Activated CD4-positive, alpha-beta T cell treated with anti-CD3 and anti-CD28 coated beads, Interleukin-2, amount 50 U/mL, for 24 hours (primary cell): ENCODE measurements at places on chromosomes 7 and 10.

- DNase-seq, result no peak
Measured at GRCh38 chr7:100589341-100589947, 3.3 kb downstream of the FBXO24 start.

DNA sequence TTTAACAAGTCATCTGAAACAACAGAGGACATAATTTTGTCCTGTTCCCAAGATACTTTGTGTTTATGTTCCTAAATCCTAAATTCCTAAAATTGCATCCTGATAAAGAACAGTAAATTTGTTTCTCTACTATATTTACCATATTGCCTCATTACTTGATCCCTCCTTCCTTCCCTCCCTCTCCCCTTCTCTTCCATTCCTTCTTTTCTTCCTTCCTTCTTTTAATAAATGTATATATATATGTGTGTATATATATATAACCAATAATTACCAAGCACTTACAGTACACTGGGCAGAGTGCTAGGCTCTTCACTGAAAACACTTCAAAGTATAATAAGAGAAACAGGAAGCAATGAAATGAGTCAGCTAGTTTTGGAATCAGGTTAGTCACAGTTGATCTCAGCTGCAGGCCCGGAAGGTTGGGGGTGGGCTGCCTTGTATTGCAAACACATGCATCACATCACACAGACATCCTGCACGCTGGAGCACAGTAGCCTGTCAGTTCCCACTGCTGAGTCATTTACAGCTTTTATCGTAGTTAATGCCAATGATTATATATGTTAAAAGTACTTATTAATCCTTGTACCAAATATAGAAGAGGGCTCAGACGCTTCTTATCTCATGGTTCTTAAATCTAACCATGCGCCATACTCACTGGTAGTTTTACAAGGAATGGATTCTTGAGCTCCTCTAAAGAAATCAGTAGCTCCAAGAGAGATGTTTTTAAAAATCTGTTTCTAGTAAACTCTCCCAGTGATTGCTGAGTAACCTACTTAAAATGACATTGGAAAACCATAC lies 551.7 kb downstream of the GRM8 start:
- DNase-seq, result peak; percentile 13

DNA sequence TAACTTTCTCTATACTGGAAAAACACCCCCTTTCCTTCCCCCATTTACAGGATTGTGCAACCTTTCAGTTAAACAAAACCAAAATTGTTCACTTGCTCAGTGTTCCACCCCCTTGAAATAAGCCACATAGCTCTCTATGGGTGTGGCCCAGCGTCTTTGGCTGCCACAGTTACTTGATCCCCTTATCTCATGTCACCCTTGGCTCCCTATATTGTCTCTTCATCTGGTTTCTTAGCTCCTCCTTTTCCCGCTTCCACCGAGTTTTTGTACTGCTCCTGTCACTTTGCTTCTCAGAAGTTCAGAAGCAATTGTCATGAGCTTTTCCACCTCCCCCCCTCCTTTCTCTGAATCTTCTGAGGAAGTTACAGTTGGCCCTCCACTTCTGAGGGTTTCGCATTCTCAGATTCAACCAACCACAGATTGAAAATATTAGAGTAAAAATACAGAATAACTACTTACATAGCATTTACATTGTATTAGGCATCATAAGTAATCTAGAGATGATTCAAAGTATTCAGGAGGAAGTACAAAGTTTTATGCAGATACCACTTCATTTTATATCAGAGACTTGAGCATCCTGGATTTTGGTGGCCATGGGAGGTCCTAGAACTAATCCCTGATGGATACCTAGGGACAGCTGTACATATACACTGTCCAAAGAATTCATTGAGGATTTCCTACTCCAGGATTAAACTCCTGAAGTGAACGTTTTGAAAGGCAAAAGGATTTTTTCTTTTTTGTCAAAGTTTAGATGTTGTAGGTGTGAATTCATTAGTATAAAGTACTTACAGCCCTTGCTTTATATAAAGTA lies 60.4 kb downstream of the ADD3 start:
- peak; percentile 33 for DNase-seq

GRCh38 chr10:7665767-7666166 lies 999 bp downstream of the ITIH5 start:
- DNase-seq, result no peak

- no peak for DNase-seq
Measured at GRCh38 chr10:21519941-21520436, 5.5 kb downstream of the SKIDA1 start.

GRCh38 chr10:22634093-22634492 lies 80.3 kb downstream of the PIP4K2A start:
- no peak for DNase-seq

DNA sequence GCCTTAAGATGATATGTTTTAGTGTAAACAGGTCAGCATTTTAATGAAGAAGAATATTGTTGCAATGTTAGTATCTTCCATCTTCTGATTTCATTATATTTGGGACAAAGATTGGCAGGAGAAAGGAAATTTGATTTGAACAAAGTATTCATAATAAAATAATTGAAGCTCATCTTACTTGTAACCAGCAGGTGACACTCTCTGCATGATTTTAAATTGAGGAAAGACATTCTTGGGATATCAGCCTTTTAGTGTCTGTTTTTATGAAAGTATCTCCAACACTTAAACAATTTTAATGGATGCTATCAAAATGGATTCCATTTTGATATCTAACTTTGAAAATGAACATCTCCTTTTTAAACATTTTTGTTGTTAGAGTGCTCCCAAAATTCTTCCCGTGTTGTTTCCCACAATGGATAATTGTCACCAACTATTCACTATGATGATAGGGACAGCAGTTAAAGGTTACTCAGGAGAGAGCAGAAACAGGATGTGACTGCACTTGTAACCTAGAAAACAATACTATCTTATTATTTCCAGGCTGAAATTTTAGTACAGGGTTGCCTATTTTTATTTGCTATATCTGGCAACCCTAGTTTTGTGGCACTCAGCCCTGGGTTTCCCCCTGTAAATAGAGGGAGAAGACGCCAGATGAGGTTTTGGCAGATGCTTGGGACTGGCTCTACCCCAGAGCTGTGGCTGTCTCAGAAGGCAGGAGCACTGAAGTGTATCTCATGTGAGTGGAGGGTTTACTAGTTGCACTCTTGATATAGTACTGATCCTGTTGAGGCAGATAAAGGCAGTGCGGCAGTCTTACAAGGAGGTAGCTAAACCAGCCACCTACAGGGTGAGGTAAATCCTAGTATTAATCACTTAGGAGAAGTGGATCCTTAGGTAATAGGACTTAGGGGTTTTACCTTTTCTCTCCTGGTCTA lies 31.0 kb upstream of the ABCB4 start:
- no peak for DNase-seq

DNA sequence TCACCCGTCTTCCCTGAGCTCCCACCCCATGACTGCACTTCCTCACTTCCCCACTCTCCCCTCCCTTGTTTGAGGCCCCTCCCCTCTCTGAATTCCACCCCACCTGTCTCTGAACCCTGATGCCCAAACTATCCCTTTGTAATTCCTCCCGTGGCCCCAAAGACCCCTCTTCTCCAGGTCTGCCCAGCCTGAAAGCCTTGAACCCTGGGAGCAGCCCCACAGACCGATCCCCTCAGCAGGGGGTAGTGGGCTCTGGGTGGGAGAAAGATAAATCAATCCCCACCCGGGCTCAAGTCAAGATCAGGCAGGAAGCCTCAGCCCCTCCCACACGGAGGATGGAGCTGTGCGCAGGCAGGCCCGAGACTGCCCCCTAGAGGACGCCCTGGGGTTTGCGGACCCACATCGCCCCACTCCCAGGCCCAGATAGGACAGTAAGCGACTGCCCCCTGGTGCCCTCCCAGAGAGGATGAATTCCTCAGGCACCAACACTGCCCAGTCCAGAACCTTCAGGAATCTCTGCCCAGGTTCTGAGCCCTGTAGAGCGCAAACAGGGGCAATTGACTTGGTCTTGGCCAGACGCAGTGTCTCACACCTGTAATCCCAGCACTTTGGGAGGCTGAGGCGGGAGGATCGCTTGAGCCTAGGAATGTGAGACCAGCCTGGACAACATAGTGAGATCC lies 11.7 kb downstream of the HSPB1 start:
- DNase-seq, result peak; percentile 96

DNA sequence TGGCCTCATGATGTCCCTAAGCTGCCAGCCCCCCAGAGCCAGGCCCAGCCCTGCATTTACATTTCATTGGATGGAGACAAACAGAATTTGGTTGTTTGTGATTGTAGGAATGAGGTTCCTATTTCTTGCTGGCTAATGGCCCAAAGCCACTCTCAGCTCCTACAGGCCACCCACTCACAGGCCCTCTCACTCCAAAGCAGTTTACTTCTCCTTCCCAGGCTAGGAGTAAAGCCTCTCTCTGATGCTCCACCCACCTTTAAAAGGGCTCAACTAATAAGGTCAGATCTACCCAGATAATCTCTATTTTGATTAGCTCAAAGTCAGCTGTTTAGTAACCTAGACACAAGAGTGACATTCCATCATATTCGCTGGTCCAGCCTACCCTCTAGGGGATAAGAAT lies 11.2 kb upstream of the CUZD1 start:
- no peak for DNase-seq

- no peak for DNase-seq
Measured at GRCh38 chr7:156049366-156049765, 237.1 kb upstream of the SHH start.
